T1000 (cell line): ENCODE measurements at places on chromosomes 11 and 22.

- DNase-seq: no peak
These were observed 67.3 kb downstream of the AMBRA1 start for GRCh38 chr11:46526216-46527215.

DNA sequence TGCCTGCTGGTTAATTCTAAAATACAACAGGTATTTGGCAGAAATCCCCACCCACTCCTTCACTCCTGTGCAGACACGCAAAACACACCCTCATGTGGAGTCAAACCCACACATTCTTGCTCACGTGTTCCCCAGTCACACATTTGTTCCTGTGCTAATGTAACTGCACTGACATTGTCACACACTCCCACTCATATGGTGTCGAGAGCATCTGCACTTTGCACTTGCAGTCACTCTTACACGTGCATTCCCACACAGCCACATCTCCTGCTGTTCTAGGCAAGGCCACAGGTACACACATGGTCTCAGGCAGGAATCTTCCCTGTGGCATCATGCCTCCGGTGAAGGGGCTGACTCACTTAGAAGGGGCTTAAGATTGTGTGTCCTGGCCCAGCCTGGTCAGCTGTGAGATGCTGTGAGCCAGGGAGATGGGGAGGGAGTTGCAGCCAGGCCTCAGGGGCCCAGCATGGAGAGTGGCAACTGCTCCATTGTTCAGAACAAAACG lies 395.0 kb downstream of the TENM4 start:
- DNase-seq: no peak

DNA sequence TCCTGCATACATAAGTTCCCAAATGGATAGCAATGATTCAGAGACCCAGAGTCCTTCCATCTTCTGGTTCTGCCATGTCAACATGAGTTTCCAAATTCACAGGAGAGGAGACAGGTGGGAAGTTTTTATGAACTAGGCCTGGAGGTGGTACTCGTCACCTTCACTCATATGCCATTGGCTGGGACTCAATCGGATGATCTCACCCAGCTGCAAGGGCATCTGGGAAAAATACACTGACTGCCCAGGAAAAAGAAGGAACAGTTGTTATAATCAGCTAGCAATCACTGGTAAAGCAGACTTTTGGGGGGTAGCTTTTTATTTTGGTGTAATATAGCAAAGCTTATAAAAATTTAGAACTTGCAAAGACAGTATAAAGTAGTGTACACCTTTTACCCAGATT lies 83.9 kb downstream of the OTOG start:
- no peak for DNase-seq

DNA sequence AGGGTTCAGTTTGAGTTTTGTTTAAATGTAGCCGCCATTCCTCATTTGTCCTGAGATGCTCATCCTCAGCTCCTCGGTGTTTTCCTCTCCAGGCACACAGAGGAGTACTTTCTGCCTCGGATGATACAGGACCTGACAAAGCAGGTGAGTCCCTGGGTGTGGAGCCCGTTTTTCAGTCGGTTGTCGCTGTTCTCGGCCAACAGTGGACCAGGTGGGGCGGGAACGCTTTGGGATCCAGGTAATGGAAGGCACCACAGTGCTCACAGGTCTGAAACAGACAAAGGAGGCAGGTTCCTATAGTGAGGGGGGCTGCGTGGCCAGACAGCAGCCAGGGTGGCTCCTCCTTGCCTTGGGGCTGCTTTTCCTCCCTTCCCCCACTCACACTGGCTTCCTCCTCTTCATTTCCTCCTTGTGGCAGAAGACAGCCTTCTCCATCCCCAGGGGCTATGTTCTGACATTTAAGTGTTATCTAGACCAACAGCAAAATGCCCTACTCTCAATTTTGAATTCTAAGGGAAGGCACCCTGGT lies 19.4 kb downstream of the NADSYN1 start:
- no peak for DNase-seq

- no peak for DNase-seq
These were observed 696.5 kb upstream of the CHORDC1 start for GRCh38 chr11:90919332-90919731.

- no peak for DNase-seq
These were observed 22.3 kb downstream of the KCNQ1 start for GRCh38 chr11:2466869-2467694.

DNA sequence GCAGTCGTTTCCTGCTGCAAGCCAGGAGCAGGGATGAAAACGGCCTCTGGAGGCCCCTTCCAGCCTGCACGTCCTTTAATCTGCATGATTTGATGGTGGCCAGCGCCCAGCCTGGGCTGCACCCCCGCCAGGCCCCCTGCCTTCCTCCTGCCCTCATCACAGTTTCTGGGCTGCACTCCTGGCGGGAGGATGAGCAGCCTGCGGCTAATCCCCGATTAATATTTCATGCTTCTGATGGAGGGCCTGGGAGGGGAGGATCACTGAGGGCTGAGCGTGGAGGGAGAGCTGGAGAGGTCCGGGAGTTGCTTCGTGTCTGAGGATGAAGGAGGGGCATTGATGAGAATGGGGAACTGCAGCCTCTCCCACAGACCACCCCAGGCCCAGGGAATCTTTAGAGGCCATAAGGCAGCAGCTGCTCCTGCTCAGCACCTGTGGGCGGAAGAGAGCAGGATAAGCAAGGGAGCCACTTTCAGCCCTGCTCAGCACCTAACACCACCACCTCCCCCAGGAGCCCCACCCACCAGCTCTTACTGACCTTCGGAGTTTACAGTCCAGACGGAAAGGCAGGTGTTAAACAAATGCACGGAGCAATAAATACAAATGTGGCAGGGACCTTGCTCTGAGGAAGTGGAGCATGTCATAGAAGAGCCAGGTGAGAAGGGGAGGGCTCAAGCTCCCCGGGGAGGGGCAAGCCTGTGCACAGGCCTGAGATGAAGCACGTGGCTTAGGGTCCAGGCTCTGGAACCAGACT lies 135.0 kb upstream of the NECTIN1 start:
- no peak for DNase-seq

GRCh38 chr11:13595166-13595565 lies 73.3 kb upstream of the FAR1 start:
- DNase-seq: no peak

DNA sequence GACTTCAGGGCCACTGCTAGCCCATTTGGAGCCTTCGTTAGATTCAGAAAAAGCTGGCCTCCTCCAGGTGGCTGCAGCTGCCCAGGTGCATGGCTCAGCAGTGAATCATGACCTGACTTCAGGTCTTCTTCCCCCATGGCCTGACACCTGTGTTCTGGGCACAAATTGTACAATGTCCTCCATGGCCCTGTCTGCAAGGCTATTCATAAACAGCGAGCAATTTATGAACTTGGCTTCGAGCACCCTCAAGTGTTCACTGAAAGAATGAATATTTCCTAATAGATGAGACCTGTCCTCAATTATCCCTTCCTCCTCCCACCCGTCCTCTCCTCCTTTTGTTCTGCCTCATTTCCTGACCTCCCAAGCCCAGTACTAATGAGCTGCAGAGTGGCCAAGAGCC lies 12.2 kb upstream of the VPS37C start:
- no peak for DNase-seq

DNA sequence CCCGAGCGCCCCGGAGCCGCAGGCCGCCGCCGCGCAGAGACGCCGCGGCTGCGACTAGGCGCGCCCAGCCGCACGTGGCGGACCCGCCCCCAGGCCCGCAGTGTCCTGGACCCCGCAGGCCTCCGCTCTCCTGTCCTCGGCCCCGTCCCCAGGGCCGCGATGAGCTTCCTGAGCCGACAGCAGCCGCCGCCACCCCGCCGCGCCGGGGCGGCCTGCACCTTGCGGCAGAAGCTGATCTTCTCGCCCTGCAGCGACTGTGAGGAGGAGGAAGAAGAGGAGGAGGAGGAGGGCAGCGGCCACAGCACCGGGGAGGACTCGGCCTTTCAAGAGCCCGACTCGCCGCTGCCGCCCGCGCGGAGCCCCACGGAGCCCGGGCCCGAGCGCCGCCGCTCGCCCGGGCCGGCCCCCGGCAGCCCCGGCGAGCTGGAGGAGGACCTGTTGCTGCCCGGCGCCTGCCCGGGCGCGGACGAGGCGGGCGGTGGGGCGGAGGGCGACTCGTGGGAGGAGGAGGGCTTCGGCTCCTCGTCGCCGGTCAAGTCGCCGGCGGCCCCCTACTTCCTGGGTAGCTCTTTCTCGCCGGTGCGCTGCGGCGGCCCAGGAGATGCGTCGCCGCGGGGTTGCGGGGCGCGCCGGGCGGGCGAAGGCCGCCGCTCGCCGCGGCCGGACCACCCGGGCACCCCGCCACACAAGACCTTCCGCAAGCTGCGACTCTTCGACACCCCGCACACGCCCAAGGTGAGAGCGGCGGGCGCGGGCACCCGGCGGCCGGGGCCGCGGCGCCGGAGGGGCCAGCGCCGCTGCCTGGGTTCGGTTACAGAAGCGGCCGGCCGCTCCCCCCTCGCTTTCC lies 528 bp downstream of the WEE1 start:
- no peak for DNase-seq

- DNase-seq: no peak
These were observed 71.9 kb downstream of the PLEKHA7 start for GRCh38 chr11:16942342-16942741.

DNA sequence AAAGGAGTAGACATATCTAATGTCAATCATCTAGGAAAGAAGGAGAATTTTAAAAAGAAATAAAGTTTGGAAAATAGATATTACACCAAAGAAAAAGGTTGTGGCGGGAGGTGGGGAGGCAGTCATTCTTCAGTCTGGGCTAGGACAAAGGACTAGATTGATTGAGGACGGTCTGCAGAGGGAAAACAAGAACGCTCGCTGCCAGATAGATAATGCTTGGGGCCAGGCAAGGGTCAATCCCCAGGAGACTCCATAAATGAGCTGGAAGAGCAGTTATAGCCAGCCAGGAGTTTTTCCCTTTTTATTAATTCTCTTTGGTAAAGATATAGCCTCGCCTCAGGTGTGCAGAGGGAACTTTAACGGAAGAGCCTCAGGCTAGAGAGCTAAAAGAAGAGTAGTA lies 6.3 kb downstream of the TRPC6 start:
- no peak for DNase-seq

- no peak for DNase-seq
These were observed 12.2 kb downstream of the NECTIN1 start for GRCh38 chr11:119716582-119717498.

DNA sequence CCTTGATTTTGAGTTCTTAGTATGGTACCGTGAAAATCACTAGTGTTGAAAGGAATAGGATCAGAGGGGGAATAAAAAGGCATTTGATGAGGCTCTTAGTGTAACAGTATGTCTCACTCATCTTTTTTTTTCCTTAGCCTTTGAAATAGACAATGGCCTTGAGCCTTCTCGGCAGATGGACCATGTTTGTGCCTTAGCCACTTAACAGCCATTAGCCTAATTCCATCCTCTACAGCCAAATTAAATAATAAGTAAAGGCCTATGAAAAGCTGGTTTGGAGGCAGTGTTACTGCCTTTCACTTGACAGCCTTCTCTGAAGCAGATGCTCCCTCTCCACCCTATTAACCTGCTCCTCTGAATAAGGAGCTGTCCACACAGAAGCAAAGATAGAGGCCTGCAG lies 580.7 kb downstream of the NTM start:
- DNase-seq: no peak

- DNase-seq: no peak
These were observed 24.7 kb downstream of the LDLRAD3 start for GRCh38 chr11:35968386-35969088.

GRCh38 chr22:44088976-44089570 lies 65.0 kb downstream of the PARVB start:
- peak; percentile 21 for DNase-seq

- no peak for DNase-seq
These were observed 23.8 kb downstream of the MRPL23 start for GRCh38 chr11:1970956-1971355.

- no peak for DNase-seq
These were observed 22.3 kb downstream of the NTM start for GRCh38 chr11:131392528-131393255.

DNA sequence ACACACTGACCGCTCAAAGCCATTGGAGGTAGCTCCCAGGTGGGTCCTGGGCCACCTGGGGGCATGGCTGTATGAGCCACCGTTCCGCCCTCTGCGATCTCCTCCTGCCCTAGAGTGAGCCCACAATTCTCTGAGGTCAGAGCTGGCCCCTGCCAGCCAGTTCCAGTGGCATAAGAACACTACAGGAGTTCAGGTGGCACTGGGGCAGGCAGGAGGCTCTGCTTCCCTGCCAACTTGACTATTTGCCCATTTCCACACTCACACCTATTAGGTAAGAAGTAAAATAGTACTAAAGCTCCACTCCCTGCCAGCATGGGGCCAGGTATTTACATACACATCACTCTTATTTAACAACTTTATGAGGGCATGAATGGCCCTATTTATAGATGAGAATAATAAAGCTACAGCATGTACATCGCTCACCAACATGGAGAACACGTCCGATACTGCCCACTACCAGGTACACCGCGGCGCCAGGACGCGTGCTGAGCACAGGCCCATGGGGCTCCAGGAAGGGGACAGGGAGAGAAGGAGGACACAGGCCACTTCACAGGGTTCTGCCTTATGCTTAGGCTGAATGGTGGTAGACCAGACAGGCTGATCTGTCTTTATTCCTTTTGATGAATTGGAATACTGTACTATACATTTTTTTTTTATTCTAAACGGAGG lies 26.2 kb downstream of the PISD start:
- DNase-seq: no peak

GRCh38 chr22:30158744-30159500 lies 78.7 kb downstream of the HORMAD2 start:
- DNase-seq: no peak

GRCh38 chr11:114367244-114367957 lies 32.9 kb downstream of the C11orf71 start:
- DNase-seq: no peak

DNA sequence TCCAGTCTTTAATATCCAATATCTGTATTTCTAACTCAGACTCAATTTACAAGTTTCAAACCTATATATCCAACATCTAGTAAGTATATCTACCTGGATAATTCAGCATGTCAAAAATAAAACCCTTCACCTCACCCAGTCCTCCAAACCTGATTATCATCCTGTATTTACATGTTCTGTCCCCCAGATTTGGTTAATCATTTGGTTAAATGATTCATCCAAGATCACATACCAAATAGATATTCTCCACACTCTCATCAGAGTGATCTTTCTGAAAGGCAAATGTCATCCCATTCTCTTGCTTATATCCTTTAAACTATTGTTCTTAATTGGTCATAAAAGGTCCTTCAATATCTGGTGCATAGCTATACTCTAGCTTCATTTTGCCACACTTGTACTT lies 199.0 kb downstream of the SOX6 start:
- no peak for DNase-seq

GRCh38 chr11:1542267-1542666 lies 29.8 kb downstream of the DUSP8 start:
- DNase-seq: no peak

- DNase-seq: no peak
These were observed 41.2 kb upstream of the MICAL2 start for GRCh38 chr11:12069066-12069676.

DNA sequence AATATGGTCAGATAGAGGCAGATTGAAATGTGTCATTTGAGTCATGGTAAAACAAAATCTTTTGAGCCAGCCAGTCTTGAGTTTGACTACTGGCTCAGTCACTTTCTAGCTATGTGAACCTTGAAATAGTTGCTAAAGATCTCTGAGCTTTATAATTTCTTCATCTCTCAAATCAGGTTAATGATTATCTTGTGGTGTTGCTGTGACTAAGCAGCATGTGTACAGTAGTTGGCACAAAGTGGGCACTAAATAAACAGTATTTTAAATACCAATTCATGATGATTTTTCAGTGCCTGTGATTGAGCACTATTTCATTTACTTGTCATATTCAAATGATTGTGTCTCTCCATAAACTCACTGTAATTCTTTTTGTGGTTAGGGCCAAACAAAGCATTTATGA lies 70.8 kb downstream of the RAB38 start:
- no peak for DNase-seq

GRCh38 chr11:65574811-65575567 lies 864 bp upstream of the EHBP1L1 start:
- no peak for DNase-seq
